Activated CD8-positive, alpha-beta memory T cell treated with anti-CD3 and anti-CD28 coated beads for 4 hours (primary cell): ENCODE measurements at places on chromosomes 5 and 9.

DNA sequence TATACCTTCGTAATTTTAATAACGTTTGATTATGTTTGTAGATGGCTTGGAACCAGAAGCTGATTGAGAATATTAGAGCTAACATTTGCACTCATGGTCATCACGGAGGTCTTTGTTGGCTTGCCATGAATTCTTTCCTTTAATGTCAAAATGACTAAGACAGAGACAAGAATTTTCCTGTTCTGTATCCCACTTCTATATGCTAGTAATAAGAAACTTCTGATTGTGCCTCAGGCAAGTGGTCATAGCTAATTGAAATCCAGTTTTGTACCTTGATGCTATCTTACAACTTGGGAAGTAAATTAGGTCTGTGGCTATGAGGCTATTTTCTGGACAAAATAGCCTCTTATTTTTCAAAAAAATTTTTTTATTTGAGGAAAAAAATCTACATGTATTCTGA is 167.6 kb downstream of the RANBP17 start:
- no peak for DNase-seq

- DNase-seq, result no peak
Measured at GRCh38 chr9:121508415-121508814, 8.8 kb upstream of the GGTA1 start.

- no peak for DNase-seq
Measured at GRCh38 chr9:86487838-86488233, 133.6 kb upstream of the TUT7 start.

DNA sequence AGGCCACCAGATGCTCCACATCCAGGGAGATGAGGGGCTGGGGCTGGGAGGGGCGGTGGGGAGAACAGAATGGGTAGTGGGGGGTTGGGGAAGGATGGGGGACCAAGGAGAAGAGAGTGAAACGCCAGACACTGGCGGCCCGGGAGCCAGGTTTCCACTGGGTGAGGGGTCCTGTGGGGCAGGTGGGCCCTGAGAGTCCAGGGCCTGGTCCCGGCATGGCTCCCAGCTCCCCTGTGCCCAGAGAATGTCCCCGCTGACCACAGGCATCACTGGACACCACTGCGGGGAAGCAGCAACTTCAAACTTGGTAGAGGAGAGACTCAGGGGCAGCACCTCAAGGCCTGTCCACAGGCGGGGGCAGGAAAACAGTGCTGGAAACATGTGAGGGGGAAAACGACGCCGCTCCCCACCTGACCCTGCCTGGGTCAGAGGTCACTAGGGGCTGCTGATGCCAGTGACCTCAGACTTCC is 13.2 kb downstream of the NINJ1 start:
- DNase-seq, result no peak

DNA sequence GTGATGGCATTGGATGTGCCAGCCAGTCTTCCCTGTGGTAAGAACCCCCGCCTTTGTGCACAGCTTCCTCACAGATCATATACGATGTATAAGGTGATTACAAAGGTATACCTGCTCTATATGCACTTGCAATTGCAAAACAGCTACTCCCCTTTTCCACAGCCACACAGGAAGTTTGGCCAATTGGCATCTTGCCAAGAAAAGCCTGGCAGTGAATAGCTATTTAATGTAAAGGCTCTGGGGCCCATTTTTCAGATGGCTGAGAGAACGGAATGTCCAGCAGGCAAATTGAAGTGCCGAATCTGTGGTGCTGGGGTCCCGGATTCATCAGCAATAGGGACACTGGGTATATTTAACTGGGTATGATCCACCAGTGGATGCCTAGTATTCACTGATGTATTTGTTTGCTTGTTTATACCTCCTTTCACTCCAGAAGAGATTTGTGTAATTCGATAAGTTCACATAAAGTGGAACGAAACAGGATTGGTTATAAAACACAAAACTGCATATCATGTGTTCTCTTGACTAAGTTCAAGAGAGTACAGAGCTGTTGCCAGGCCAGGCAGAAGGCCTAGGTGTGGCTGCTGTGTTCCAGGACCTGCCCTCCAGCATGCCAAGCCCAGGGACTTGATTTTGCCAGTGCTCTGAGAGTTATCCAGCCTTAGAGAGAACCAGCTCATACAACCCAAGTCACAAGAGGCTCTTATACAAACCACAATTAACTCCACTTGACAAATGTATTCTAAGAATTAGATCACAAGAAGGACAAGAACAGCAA is 27.7 kb upstream of the GABRP start:
- no peak for DNase-seq

DNA sequence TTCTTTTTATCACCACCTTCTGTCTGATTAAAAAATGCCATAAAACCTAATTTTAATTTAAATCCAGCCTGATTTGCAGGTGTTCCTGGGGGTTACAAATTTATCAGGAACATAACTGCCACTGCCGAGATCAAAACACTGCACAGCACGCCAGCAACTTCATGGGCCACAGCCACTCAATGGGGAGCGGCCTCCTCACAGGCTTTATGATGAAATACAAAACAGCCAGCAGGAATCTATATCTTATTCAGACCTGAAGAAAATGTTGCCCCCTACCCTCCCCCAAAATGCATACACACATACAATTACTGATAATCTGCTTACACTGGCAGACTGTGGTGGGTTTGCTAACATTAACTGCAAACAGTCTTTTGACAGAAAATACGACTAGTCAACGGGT is 151.7 kb upstream of the POU5F2 start:
- DNase-seq, result no peak

- no peak for DNase-seq
Measured at GRCh38 chr9:122158202-122158601, 1.4 kb downstream of the NDUFA8 start.

GRCh38 chr5:72988769-72989168 is 32.9 kb downstream of the FCHO2 start:
- DNase-seq, result no peak

DNA sequence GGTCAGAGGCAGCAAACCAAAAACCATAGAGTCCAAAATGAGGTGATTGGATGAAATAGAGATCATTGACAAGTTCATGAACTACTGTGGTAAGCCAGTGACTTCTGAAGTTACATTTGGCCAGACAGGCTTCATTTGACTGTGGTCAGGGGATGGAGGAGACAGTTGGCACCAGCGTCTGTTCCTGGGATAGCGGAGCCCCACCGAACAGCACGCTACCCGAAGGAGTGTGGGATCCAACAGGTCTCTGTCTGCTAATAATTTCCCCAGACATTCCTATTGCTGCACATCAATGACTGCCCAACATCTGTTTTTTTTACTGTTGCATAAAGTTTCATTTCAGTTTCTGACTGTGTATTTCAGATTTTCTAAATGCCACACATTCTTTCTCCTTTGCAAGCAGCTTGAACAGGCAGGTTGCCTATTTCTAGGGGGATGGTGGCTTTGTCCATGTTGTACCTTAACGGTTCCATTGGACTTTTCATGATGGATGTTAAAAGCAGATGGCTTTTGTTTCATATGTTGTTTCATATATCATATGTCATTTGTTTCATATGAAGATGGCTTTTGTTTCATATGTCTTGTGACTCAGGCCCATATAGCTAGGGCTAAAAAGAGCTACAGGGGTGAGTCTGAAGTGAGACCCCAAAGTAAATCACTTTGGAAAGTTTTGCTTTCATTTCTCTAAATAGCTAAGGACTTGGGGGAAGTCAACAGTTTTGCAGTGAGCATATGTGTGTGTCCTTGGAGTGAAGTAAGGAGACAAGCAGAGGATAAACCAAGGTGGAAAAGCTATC is 180.8 kb downstream of the GOLPH3 start:
- DNase-seq, result no peak

- no peak for DNase-seq
Measured at GRCh38 chr5:141349917-141350619, at the start of gene PCDHGB1. TSS of gene PCDHGB1 (plus strand) at chr5:141350099. CDS start at chr5:141350261, 162 bp downstream.

DNA sequence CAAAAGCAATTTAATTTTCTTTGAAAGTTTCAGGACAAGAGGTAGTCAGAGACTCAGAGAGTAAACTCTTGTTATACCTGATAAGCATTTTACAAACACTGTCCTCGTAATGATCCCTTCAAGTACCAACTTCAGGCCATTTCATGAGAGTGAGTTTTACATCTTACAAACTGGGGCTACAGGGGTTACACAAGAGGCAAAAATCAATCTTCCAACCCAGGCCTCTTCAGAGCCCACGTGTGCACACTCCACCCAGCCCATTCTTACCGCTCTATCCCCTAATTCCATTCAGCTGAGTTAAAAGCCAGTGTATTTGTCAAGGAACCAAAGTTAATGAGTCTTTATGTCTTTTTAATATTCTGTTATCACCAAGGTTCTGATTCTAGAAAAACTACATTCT is 46.5 kb downstream of the PSMB7 start:
- no peak for DNase-seq

DNA sequence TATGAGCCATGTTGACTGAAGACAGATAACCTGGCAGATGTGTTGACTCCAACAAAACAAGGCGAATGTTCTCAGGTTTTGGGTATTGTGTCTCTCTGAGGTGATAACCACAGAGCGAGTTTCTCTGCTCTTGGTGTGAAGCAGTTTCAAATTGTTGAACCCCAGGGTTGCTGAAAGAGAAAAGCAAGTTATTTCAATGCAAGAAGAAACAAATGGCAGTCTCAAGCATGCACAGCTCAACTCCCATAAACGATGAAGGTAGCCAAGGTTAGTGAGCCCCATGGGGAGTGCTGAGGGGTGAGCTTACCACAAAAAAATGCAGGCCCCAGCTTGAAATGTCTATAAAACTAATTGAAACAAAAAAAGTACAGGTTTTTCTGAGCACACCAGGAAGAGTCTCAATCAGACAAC is 220.8 kb upstream of the DAPK1 start:
- no peak for DNase-seq

GRCh38 chr5:25345240-25345771 is 700.5 kb upstream of the CDH10 start:
- no peak for DNase-seq

DNA sequence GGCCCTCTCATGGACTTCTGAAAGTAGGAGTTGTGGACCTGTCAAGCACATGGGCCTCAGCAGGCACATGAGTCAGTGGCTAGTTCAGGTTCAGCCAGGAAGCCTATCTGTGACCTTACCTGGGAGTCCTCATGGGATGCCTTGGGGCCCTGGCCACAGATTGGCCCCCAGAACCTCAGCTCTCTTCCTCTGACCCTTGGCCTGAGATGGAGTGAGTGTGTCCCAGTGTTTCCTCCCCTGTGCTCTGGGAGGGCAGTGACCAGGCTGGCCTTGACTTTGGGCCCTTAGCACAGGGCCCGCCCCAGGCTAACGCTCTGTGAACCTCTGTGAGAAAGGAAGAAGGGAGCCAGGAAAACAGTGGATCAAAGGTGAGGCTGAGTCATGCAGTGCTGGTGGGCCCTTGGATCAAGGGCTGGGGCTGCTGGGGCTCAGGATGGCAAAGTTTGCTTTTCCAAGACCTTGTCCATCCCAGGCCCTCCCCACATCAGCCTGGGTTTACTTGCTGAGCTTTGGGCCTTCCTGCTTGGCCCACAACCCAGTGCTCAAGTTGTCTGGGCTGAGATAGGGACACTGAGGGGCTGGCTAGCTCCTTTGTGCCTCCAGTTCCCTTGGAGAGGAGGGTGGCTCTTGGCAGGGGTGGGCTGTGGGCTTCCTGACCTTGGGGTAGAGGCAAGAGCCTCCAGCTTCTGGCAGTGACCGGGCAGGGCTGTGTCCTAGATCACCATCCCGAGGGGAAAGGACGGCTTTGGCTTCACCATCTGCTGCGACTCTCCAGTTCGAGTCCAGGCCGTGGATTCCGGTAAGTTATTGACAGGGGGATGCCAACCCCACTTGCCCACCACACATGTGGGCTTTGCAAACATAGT is 41.4 kb downstream of the RGS3 start:
- no peak for DNase-seq

DNA sequence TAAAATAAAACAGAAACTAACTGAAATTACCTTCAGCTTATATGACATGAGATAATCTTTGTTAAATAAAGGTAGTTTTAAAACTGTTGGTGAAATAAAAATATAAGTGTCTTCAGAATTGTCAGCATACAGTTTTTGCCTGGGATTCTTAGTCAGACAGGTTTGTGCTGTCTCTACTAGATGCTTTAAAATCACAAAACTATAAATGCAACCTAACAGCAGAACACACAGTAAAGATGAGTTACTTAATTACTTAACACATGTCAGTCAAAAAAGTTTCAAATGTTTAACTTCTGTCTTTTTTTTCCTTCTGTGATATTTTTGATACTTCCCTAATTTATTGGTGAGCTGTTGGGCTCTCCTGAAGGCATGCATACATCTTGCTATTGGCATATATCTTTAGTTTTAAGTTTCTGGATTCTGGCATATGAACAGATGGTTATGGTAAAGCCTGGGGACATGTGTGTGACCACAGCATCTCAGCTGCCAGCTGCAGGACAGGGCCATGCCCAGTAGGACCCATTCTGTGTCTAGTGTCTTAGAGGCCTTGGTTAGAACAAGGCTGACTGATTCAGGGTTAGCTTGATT is 231.1 kb upstream of the NUDT12 start:
- no peak for DNase-seq

GRCh38 chr5:122219436-122220166 is 90.3 kb downstream of the ZNF474 start:
- no peak for DNase-seq

DNA sequence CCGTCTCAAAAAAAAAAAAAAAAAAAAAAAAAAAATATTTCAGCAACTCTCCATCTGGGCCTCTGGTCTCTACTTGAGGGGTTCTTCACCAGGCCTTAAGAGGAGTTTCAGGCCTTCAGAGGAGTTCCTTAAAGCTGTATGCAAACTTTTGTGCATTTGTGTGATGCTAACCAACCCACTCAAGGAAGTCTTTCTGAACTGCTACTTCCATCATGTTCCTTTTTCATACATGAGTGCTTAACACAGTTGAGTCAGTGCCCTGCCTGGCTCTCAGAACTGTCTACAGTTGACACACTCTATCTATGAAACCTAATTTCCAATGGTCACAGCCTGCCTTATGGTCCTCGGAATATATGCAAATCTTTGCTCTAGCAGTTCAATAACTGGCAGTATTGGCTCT is 146.5 kb downstream of the MEF2C start:
- no peak for DNase-seq

DNA sequence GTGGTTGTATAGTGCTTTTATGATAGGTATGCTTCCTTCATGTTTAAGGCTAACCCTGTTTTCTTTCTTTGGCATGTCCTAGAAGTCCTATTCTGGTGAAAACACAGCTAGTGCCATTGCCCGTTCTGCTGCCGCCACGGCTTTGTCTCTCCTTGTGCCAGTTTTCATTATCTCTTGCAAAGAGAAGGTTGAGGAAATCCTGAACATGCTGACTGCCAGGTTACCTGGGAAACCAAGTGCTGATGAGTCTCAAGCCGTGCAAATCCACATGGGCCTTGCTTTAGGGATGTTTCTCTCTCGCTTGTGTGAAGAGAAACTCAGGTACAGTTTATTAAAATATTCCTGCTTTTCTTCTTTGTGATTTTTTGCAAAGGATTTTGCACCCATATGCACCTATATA is 102.2 kb downstream of the HACD4 start:
- no peak for DNase-seq

- no peak for DNase-seq
Measured at GRCh38 chr5:76367623-76368371, 35.3 kb upstream of the IQGAP2 start.

GRCh38 chr9:37302277-37302676 is 120.2 kb upstream of the GRHPR start:
- no peak for DNase-seq

- DNase-seq, result no peak
Measured at GRCh38 chr9:76944011-76944410, 38.1 kb upstream of the PRUNE2 start.
